DMS79 treated with DMSO at 0.1 percent for 48 hours (cell line): ENCODE measurements at places on chromosomes 2 and 18.

GRCh38 chr18:13643261-13643751 lies 83.1 kb downstream of the FAM210A start:
- DNase-seq = no peak

GRCh38 chr18:27964811-27965210 lies 212.1 kb downstream of the CDH2 start:
- no peak for DNase-seq

GRCh38 chr2:28035816-28036215 lies 145.3 kb downstream of the BABAM2 start:
- DNase-seq = no peak

GRCh38 chr2:199798831-199799580 lies 52.0 kb downstream of the FTCDNL1 start:
- no peak for DNase-seq

- no peak for DNase-seq
These were observed 740.9 kb upstream of the CRIM1 start for GRCh38 chr2:35614640-35615039.

DNA sequence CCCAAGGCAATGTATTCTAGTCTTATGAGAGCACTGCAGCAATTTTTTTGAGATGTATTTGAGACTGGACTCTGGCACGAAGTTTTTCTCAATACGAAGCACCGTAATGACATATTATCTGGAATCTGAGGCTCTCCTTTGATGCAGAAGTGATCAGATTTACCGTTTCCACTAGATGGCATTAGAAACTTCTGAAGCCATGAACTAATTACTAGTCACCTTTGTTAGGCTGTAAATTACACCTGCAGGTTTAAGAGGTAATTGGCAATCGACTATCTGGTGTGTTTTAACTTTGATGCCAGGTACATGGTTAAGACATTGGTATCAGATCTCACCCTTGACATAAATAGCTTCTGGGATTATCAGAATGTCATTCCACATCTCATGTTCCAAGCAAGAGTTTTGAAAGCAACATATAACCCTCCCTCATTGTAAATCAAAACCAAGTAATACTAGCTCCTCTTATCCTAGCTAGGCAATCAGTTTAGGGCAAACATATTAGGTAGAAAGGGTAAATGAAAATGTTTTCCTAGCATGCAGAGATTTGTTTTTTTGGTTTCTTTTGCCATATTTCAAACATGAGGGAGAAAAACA lies 254.6 kb upstream of the SPRED2 start:
- no peak for DNase-seq

- DNase-seq = no peak
These were observed 65.1 kb upstream of the COL3A1 start for GRCh38 chr2:188909036-188909435.

- DNase-seq = no peak
These were observed 8.7 kb downstream of the CHMP1B start for GRCh38 chr18:11859903-11860407.

- DNase-seq = no peak
These were observed 57.3 kb downstream of the GULP1 start for GRCh38 chr2:188349019-188349418.

- no peak for DNase-seq
These were observed 318.8 kb upstream of the KCNH7 start for GRCh38 chr2:163157411-163157810.

DNA sequence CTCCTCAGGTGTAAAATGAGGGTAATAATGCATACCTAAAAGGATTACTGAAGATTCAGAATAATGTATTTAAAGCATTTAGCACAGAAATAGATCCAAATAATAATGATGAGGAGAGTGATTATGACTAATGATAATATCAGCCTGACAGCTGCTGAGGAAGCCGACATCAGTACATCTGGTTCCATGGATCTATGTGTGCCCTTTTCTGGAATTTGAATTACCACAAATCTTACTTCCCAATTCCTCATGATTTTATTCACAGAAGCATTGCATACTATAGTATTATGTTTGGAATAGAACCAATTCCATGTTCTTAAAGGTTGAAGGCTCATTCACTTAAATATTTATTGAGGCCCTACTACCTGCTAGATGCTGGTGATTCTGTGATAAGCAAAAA lies 248.9 kb upstream of the THUMPD2 start:
- DNase-seq = no peak

DNA sequence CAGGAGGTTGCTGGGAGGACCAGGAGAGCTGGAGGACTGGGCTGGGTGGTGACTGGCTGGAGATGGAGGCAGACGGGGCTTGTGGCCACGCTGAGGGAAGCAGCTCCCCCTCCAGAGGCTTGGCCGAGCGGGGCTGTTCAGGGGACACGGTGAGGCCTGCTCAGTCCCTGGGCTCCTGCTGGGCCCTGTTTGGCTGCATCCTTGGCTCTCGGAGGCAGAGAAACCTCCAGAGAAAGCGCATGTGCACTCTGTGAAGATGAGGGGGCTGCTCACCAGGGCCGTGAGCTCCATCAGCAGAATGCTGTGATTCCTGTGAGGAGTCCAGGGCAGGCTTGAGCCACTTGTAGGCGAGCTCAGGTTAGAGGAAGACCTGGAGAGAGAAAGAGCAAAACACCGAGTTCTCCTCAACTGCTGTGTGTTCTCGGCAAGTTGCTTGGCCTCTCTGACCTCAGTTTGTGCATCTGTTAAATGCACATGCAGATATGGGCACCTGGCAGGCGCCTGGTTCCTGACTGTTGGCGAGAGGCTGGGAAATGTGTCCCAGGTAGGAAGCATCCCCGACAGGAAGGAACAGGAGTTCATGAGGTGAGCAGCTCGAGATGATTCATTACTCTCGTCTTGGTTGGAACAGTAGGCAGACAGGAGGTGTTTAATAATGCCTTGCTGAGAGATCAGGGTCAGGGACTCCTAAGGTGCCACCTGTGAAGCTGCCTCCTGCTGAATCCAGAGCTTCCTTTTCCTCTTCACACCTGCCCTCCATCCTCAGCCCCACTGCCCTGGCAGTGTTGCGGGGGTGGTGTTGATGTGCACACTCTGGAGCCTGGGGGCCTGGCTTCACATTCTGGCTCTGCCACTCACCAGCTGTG lies 941 bp downstream of the ZAP70 start:
- no peak for DNase-seq

DNA sequence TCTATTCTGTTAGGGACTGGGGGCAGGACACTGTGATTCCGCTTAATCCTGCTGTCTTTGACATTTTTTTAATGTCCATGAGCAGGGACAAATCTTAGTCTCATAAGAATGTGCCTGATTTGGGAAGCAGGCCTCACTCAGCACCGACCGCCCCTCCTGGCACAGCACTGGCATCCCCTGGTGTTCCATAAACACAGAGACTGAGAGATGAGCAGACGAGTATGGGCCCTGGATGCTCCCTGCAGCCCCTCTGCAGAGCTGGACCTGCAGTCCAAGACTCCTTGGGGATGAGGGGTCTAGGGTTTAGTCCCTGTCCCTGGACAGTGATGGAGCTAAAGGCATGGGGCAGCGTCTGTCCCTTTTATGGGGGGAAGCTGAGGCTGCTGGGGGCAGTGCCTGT lies 81.6 kb downstream of the NDUFA10 start:
- DNase-seq = no peak

DNA sequence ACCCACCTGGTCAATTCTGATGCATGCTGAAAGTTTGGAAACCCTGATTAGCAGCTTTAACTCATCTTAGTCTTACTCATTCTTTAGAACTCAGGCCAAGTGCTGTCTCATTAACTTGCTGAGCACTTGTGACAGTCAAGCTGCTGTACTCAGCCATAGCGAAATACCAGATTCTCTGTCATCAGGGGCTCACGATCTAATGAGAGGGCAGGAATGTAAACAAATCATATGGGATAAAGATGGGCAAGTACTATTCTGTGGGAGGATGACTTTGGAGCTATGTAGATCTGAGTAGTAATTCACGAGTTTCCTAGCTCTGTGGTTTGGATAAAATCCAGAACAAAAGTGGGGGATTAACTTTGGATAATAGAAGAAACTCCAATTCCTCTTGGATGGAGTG lies 376.6 kb downstream of the HRH4 start:
- peak; percentile 65 for DNase-seq

GRCh38 chr2:135913727-135914365 lies 37.6 kb upstream of the MCM6 start:
- peak; percentile 72 for DNase-seq

GRCh38 chr2:206886696-206887095 lies 52.6 kb upstream of the CPO start:
- DNase-seq = no peak

GRCh38 chr2:24404491-24404921 lies 44.2 kb upstream of the ITSN2 start:
- no peak for DNase-seq

DNA sequence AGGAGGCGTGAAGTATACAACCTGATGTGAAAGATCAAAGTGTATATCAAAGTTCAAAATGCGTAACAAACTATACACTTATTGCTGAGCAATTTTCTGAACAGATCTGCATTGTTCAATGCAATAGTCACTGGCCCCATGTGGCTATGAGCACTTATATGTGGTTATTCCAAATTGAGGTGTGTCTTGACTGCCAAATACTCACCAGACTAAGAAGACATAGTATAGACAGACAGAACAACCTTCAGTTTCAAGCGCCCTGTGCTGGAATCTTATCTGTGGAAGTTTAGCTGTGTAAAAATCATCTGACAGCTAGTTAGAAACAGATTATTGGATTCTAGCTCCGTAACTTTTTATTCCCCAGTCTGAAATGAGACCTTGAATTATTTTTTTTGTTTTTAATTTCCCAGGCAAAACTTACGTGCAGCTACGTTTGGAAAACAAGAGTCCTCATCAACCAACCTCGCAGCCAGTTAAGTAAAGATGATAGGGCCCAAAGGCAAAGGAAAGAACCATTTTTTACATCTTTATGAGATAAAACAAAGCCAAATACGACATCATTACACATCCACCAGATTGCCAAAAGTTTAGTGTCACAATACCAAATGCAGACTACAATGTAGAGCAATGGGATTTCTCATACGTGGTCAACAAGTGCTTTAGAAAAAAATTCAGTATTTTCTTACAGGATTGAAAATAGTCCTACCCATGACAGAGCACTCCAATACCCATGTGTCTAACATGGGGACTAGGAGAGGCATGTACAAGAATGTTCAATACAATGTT lies 37.2 kb downstream of the MBOAT2 start:
- DNase-seq = peak; percentile 40

DNA sequence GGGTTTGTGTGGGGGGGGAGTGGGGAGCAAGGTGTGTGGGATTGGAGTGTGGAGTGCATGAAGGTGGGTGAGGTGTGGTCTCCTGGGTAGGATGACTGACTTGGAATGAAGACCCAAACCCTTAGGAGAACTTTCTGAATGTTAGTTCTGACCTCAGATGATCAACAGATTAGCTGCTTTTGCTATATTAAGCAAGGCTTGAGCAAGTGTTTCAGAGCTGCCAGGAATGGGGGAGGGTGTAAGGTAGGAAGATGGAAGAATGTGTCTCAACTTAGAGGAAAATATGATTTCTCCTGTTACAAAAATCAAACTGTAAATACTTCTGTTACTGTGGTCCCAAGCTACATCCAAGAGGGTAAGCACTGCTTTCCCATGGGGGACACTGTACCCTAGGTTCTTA lies 273.6 kb downstream of the TGIF1 start:
- peak; percentile 57 for DNase-seq

GRCh38 chr2:160336635-160337034 lies 136.6 kb upstream of the ITGB6 start:
- no peak for DNase-seq

GRCh38 chr2:37780387-37780676 lies 108.9 kb upstream of the CDC42EP3 start:
- DNase-seq = no peak

- no peak for DNase-seq
These were observed 22.4 kb downstream of the HEATR5B start for GRCh38 chr2:37061776-37062175.

- no peak for DNase-seq
These were observed 101.4 kb downstream of the CPO start for GRCh38 chr2:207040696-207041095.
